ENCODE measurements at places on chromosomes 13 and 19. TPM values are rescaled to one million over a fixed set of nuclear protein-coding genes. Genes with fewer than 3 reads are reported as not detected.

DNA sequence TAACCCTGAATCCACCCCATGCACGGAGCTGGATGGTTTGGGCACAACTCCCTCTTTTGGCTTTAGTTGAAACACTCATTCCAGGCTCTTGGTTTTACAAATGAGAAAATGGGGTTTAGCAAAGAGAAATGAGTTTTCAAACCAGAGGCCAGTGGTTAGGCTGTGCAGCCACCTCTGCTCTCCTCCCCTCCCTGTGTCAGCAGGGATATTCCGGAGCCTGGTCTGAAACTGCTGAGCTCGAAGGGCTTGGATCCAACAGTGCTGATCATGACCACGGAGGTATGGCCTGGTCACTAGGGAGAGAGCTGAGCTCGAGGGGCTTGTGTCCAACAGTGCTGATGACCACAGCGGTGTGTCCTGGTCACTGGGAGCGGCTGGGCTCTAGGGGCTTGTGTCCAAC lies 41.5 kb downstream of the ZNF787 start:
- no peak for DNase-seq

GRCh38 chr19:36110487-36111199 lies at the start of gene OVOL3:
OVOL3 (plus strand) TSS chr19:36111143; CDS start chr19:36111203, 60 bp downstream.
- DNase-seq: no peak

DNA sequence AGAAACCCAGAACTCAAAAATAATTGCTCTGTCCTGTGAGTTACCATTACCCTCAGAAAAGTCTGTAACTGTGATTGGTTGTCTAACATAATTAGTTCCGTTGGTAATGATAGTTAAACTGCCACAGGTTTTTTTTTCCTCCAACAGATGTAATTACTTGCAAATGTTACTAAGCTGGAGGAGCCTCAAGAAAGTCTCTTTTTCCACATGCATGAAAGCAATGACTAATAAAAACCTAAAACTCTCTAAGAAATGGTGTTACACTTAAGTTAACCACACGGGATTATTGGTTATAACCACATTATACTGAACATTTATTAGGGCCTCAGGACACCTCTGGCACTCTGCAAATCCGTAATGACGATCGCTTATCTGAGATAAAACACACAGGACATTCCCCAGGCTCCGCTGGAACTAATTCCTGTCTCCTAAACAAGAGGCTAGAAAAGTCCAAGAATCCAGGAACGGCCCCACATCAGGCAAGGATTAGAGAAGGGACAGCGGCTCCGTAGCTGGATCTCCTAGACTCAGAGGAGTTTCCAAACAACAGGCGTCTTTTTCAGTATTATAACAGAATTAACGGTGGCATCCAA lies 753 bp downstream of the ZNF235 start:
- DNase-seq: no peak

The ANGPTL4 gene
- 0.20 TPM for total RNA-seq

The IGSF23 gene
- total RNA-seq: 2.3 TPM

The ZNF653 gene
- total RNA-seq: 1.2 TPM
